ENCODE measurements at places on chromosomes 11 and 22.

DNA sequence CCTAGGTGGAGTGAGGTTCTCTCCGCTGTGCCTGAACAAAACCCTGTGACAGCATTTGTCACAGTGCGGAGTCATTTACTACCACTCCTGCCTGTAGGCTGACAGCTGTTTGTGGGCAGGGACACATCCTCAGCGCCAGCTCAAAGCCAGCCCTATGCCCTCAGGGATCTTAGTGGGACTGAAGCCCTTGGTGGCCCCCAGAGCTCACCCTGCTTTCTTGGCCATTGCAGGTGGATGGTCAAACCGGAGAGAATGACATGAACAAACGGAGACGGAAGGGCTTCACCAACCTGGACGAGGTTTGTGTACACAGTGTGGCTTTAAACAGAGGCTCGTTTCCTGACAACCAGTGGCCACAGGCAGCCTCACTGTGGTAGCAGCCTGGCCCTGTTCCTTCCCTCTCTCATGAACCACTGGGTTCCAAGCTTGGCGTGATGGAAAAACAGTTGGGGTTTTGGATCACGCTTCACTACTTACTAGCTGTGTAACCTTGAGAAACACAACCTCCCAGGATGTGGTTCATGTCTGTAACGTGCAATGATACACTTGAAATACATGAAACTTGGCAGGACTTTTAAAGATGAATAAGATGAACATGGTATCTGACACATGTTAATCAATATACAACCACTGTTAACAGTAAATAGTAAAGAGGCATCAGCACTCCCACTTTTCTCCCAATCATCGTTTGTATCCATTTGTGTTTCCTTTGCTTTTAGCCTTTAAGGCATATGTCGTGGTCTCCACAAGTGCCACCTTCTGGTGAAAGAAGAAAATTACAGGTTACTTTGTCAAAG, 125.8 kb downstream of the MICAL2 start:
- no peak for DNase-seq

DNA sequence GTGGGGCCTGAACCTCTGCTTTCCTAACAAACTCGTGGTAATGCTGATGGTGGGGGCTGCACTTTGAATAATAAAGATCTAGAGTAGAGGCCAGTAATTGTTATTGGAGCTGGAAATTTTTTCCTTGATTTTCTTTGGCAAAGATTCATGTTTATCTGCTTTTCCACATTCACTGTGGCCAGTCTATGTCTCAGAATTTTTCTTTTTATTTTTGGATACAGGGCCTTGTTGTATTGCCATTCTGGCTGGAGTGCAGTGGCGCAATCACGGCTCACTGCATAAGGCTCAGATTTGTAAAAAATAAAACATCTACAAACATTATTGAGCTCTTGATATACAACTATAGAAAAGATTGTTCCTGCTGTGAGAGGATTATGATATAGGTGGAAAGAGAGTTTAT, 1.6 kb downstream of the TMEM135 start:
- DNase-seq: no peak

GRCh38 chr11:61922539-61922938, 5.2 kb upstream of the RAB3IL1 start:
- no peak for DNase-seq

GRCh38 chr11:217704-218103, 10.2 kb downstream of the RIC8A start:
- no peak for DNase-seq

GRCh38 chr11:33997584-33998251, 53.8 kb upstream of the CAPRIN1 start:
- no peak for DNase-seq

GRCh38 chr11:115527534-115528125, 23.4 kb upstream of the CADM1 start:
- DNase-seq: no peak

DNA sequence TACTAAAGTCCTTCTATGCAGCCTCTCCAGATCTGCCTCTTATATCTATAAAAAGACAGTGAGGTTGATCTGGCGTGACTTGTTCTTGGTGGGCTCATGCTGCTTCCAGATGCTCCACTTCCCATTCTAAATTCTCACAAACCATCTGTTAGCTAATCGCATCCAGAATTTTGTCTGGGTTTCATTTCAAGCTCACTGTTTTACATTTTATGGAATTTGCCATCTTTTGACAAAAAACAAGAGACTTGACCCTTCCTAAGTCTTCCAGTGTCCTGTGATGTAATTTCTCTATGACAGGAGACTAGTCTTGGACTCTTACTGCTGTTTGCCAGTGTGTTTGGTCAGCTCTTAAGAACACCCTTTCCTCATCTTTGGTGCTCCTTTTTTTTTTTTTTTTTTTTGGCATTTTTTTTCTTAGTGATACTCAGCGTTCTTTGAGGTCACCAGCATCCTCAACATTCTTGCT, 23.0 kb downstream of the CRKL start:
- DNase-seq: no peak

DNA sequence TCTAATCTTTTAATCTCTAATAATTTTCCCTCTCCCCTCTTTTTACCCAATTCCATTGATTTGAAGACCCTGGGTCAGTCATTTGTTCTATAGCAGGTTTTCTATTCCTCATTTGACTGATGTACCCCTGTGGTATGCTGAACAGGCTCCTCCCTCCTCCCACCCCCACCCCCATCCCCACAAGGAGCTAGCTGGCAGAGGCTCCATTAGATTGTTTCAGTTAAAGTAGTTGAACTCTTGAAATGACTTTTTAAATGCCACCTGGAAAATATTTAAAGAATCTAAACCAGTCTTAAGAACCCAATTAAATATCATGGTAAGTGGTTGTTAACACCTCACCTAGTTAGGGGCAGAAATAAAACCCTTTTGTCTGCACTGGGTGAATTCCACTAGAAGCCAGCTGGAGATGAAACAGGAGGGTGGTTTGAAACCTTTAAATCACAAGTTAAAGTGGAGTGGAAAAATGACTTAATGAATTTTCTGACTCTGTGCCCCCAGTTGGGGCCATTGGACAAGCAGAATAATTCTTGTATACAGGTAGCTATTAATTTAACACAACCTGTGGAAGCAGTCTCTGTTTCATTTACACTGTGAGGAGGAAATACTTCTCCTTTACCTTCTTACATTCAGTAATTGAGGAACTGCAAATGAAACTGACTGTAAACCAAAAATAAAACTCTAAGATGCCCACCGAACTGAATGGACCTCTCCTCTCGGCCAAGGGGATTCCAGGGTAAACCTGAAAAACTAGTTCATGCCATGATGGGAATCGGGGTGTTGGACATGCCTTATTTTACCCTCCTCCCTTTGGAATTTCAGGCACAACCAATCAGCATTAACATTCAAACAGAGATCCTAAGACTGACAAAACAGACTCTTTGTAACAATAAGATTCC, 30.7 kb downstream of the PRR5L start:
- DNase-seq: no peak

DNA sequence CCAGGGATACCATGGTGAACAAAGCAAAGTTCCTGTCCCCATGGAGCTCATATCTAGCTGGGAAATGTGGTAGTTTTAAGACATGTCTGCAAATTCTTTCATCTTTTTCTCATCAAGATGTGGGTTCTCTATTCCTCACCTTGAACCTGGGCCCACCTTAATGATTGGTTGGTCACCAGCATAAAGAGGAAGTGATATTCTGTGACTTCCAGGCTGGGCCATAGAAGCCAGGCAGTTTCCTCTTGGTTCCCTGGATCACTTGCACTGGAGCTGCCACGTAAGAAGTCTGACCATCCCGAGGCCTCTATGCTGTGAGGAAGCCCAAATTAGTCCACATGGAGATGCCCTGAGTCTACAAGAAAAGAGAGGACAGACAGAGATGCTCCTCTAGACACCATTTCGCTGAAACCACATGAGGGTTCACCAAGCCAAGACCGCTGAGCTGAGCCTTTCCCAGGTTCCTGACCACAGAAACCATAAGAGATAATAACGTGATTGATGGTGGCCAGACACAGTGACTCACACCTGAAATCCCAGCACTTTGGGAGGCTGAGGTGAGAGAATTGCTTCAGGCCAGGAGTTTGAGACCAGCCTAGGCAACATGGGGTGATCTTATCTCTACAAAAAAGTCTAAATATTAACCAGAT, 119.5 kb upstream of the ISX start:
- DNase-seq: no peak

GRCh38 chr22:46104881-46105493, 45.3 kb upstream of the PPARA start:
- DNase-seq: no peak

- DNase-seq: no peak
These were observed 189.6 kb upstream of the CCDC90B start for GRCh38 chr11:83475760-83476159.

- DNase-seq: no peak
These were observed 35.6 kb downstream of the MPPED1 start for GRCh38 chr22:43447380-43447779.

Data from HS-27A (cell line).